DMS79 (cell line): ENCODE measurements at places on chromosomes 13 and 19.

DNA sequence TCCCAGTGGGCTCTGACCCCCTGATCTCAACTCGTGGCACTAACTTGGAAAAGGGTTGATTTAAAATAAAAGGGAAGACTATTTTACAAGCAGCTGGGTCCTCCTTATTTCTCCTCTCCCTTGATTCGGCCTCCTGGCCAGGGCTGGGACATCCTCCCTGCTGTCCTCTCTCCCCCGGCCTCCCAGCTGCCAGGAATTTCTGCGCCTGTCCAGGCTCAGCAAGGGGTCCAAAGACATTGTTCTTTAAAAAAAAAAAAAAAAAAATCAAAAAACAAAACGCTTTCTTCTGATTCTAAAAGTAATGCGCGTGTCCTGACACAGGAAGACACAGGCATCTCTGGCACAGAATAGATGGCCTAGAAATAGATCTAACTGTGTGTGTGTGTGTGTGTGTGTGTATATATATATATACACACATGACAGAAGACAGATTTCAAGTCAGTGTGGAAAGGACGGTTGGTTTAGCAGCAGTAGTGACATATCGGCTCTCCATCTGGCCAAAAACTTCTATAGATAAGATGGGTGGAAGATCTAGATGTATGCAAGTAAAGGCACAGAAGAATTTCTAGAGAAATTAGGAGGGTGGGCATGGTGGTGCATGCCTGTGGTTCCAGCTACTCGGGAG is 12.3 kb upstream of the LENG8 start:
- no peak for DNase-seq

DNA sequence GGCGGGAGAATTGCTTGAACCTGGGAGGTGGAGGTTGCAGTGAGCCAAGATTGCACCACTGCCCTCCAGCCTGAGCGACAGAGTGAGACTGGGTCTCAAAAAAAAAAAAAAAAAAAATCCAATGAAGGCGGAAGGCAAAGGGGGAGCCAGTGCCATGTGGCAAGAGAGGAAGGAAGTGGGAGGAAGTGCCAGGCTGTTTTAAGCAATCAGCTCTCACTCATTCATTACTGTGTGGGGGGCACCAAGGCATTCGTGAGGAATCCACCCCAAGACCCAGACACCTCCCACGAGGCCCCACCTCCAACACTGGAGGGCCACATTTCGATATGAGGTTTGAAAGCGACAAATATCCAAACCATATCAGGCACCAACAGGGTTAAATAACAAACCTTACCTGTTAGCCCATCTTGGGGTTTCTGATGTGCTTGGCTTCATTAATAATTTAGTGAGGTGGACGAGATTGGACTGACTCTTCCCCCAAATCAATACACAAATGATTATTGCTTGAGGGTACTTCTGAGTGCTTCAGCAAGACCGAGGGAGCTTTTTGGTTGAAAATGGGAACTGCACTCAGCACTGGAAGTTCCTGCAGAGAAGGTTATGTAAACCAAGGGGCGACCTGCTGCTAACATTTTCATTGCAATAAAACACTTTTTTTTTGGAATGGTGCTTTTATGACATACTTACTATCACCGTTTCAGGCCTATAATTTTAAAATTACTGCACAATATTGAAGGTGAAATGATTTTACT is 7.5 kb upstream of the LRP3 start:
- DNase-seq = no peak

DNA sequence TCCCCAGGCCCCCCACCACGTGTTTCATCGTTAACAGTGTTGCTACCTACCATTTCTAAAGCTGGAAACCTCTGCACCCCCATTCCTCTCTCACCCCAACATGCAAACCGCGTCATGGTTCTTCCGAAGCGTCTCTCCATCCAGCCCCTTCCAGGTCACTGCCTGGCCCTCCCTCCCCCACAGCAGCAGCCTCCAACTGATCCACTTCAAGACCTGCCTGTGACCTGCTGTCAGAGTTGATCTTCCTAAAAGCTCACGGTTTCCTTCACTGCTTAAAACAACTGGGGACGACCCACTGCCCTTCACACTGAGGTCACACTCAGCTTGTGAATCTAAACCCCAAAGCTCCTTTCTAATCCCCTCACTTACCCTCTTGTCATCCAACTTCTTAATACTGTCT is 47.7 kb downstream of the STK24 start:
- DNase-seq = no peak

- DNase-seq = no peak
These were observed 70.5 kb downstream of the MLLT1 start for GRCh38 chr19:6209233-6209632.

DNA sequence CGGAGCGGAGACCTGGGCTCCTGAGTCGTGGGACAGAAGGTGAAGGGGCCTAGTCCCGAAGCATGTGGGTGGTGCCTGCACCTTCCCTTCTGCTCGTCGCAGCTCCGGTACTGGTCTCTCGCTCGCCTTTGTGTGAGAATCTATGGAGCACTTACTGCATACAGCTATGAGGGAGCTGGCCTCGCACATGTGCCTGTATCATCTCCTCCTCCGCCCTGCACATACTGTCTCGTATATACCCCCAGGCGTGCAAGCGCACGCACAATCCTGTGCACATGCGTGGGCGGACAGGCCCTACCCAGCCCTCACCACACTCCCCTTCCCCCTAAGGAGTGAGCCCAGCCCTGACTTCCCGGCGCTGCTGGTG is 8.7 kb downstream of the PIK3R2 start:
- DNase-seq = no peak

- no peak for DNase-seq
These were observed 3.8 kb upstream of the KLK2 start for GRCh38 chr19:50869479-50869878.

DNA sequence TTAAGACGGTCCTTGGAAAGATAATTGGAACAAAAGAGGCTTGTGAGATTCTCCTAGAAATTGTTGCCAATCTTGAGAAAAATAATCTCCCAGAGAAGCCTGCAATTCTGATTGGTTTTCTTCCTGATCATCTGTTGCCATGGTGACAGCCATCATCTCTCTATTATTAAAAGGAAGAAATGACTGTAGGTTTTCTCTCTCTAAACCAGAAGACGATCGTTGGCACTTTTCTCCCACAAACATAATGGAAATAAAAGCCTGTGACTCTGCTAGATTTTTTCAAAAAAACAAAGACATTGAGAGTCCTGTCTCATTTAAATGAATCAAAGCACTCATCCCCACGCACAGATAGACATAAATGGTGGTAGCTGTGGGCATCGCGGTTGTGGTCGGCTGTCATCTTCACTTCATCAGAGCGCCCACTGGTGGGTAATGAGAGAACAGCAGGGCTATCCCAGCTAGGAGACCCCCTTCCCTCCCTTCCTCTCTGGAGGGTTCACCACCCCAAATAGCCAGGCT is 21.7 kb upstream of the CALM3 start:
- DNase-seq = no peak
